ENCODE measurements at places on chromosomes 5 and 9. TPM values are rescaled to one million over a fixed set of nuclear protein-coding genes. Genes with fewer than 3 reads are reported as not detected.

The FPGS gene
- 58.1 TPM for total RNA-seq

DNA sequence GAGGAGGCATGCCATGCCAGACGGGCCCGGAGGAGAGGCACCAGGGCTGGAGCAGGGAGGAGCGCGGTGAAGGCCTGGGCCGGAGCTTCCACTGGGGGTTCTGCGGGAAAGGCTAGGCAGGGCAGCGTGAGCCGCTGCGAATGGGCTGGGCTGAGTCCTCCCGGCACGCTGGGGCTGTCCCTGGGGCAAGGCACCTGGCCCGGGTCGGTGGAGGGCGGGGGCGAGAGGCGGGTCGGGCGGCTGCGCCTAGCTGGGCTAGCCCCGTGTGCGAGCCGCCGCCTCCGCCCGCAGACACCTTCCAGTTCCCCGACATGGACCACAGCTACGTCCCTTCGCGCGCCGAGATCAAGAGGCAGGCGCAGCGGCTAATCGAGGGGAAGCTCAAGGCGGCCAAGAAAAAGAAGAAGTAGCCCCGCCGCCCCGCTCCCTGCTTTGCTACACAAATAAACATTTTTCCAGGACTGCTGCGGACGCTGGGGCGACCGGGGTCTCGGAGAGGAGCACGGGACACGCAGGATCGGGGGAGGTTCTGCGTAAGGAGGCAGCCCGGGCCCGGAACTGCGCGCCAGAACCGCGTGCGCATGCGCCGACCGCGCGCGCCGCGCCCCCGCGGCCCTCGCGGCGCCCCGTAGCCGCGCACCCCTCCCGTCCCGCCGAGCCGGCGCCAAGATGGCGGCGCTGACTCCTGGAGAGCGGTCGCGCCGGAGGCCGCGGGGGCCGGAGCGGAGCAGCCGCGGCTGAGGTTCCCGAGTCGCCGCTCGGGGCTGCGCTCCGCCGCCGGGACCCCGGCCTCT lies at the start of gene RABL6:
TSS of gene RABL6 (plus strand) at position 668 of the 794 bp plus-strand sequence. CDS start 249 bp downstream, outside the sequence.
- DNase-seq: peak; percentile 86

GRCh38 chr5:126471875-126472537 lies 48.8 kb downstream of the GRAMD2B start:
- no peak for DNase-seq

DNA sequence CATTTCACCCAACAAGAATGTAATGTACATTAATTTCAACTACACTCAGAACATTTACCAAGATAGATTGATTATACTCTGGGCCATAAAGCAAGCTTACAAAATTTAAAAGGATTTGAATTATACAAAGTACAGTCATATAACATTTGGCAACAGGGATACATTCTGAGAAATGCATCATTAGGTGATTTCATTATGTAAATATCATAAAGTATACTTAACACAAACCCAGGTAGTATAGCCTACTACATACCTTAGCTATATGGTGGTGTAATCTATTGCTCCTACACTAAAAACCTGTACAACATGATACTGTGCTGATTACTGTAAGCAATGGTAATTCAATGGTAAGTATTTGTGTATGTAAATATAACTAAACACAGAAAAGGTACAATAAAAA lies 202.9 kb downstream of the MPDZ start:
- no peak for DNase-seq

The C5orf58 gene
- not detected for total RNA-seq

DNA sequence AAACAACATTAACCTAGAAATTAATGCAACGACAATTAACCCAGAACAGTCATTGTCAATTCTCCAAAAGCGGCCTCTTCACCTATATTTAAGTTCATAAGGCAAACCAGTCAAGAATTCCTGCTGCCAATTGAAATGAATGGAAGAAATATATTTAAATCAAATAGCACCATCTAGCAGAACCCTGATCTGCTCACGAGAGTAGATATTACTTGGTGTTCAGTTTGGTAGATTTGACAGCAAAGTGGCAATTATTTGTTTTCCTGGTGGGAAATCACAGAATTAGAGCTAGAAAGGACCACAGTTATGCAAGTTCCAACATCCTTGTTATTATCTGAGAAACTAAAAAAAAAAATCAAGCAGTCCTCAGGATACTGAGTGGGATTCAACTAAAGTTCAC lies 2.3 kb downstream of the SSBP2 start:
- DNase-seq: no peak

The PCDHGA11 gene
- total RNA-seq: 6.0 TPM

Measured in mesothelial cell of epicardium (in vitro differentiated cells).